H7 (cell line): ENCODE measurements at places on chromosomes 2 and 18. TPM values are rescaled to one million over a fixed set of nuclear protein-coding genes. Genes with fewer than 3 reads are reported as not detected.
A peak's percentile ranks its signal among the peaks of the same experiment; 100 is the strongest.

Gene GALR1
- 0.15 and 0.17 TPM in 2 replicates for total RNA-seq

DNA sequence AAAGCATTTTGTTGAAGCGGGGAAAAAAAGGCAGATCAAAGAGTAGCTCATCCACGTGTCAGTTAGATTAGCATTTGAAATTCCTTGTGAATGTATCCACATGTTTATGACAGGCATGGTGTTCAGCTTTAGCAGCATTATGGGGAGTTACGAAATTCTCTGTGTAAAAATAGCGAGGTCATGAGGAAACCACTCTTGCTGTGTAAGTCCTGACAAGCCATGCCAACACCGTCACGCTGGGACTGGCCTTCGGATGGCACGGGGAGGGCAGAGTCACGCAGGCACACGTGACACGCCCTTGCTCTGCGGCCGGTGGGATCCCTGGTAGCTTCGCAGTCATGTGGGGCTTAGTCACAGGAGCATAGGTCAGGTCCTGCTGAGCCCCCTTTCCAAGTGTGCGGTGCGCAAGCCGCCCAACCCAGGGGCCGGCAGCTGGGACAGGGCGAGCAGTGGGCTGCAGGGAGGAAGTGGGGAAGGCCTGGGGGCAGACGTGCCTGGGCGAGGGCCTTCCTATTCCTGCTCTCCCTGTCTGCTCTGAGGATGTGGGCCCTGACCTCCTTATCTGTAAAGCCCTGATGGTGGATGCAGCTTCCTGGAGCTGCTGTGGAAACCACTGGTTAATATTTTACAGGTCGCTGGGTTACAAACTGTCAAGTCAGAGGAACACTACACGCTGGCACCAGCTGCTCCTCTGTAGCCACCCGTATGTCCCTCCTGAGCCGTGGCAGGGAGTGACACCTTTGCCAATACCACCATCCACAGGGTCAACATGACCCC, 18.0 kb downstream of the MBP start:
- no peak for DNase-seq

Gene KCNE4
- total RNA-seq, result not detected in 2 replicates

Gene C2orf81
- total RNA-seq, result 0.83 and 1.6 TPM in 2 replicates

Gene CIB4
- total RNA-seq, result not detected in 2 replicates

Gene PSMA8
- not detected in 2 replicates for total RNA-seq

Gene ZBTB7C
- 0.15 and 0.38 TPM in 2 replicates for total RNA-seq

GRCh38 chr2:150944315-150944714, 317.3 kb downstream of the RBM43 start:
- no peak for DNase-seq

DNA sequence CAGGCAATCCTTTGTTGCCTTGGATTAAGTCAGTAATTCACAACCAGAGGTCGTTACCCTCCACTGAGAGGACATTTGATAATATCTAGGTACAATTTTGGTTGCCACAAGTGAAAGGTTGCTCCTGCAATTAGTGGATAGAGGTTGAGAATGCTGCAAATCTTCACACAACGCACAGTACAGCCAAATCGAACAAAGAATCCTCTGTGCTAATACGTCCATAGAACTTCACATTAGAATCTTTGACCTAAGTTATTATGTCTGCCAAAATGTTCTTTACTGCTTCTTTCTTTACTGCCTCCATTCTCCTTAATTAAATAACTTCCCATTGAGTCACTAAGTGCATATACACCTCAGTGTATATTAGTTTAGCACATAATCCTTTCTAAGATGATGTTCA, 879.5 kb downstream of the TRIB2 start:
- DNase-seq, result no peak

GRCh38 chr2:18456026-18456425, 104.4 kb downstream of the RDH14 start:
- no peak for DNase-seq

Gene FBXO48
- total RNA-seq, result 0.52 and 1.00 TPM in 2 replicates

GRCh38 chr18:73891572-73892421, 255.8 kb downstream of the FBXO15 start:
- DNase-seq, result peak; percentile 60
